ENCODE measurements at places on chromosomes 4 and X. TPM values are rescaled to one million over a fixed set of nuclear protein-coding genes. Genes with fewer than 3 reads are reported as not detected.

GNRHR gene
- not detected for total RNA-seq

GRIA3 gene
- 0.28 TPM for total RNA-seq

UCHL1 gene
- total RNA-seq: 82.9 TPM

SYTL4 gene
- 14.2 TPM for total RNA-seq

RPL9 gene
- total RNA-seq: 2,556 TPM

Data from endothelial cell of coronary artery (primary cell).